ENCODE measurements at places on chromosomes 3 and 15. TPM values are rescaled to one million over a fixed set of nuclear protein-coding genes. Genes with fewer than 3 reads are reported as not detected.

DNA sequence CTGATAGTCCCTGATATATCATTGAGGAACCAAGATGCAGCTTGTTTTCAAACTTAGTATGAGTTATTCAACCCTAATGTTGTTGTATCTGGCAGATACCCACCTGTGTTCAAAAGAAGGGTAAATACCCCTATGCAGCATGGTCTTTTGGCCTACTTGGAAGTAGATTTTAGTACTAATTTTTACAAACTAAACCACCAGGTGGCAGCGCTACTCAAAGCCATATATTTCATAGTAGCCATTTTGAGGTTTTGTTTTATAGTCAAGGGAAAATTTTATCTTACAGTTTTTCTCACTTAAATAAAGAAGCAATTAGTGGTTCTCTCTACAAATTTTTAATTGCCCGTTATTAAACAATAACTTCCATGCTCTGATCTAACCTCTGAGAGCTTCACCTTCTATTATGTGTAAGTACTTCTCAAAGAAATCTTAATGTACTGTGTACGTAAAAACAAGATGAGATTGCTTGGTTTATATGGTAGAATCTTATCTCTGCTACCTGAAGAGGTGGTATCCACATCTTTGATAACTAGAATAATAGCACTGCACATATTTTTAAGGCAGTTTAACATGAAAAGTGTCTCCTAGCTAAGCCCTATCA lies 31.5 kb upstream of the MLF1 start:
- DNase-seq = peak; percentile 59

DNA sequence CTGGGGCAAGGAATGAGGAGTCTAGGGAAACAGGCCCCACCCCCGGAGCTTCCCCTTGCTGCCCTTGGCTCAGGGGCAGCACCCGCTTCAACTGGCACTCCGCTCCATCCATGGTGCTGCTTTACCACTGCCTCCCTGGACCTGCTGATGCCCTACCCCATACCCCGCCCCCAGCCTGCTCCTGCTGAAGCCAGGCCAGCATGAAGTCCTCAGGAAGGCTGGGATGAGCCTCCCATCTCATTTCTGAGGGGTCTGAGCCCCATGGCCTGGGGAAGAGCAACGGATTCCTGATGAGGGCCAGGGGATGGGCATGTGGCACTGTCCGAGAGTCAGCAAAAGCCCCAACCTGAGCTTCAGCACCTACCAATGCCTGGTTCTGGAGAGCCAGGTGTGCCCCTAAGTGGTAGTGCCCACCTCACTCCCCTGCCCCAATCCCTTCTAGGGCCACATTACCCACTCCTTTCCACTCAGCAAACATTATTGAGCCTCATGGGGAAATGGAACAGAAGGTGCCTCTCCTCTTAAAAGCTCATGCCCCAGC lies 21.0 kb downstream of the SEC61A1 start:
- no peak for DNase-seq

DNA sequence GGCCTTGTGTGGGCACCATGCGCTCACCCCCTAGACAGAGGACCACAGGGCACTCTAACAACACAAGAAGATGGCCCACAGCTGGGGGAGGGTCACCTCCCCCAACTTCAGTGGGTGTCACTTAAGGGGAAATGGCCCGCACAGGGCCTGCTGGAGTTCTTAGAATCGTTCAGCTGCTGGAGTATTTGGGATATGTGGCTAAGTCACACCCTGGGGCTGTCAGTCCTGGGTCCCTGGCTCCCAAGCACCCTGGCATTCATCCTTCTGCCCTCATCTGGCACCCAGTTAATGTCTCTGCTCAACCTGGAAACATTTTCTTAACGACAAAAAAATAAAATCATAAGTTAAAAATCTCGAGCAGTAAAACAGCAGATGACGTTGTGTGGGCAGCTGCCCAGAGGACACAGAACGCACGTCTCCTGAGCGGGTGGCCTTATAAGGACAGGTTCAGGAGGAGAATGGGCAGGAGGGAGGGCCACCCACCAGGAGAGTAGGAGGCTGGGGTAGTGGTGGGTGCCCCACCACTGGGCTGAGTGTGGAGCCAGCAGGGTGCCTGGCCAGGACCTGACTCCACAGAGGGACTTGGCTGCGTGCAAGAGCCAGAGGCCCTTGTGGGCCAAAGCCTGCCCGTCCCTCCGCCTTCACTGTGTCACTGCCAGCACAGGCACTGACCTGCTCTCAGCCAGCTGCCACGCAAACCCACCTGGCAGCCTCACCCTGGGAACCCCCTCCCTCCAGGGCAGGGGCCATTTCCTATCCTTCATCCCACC lies 11.5 kb downstream of the KBTBD13 start:
- no peak for DNase-seq

GRCh38 chr15:68023307-68024101 lies 30.6 kb upstream of the PIAS1 start:
- no peak for DNase-seq

GRCh38 chr3:33717616-33717865 lies 513 bp downstream of the CLASP2 start:
- peak; percentile 70 for DNase-seq

DNA sequence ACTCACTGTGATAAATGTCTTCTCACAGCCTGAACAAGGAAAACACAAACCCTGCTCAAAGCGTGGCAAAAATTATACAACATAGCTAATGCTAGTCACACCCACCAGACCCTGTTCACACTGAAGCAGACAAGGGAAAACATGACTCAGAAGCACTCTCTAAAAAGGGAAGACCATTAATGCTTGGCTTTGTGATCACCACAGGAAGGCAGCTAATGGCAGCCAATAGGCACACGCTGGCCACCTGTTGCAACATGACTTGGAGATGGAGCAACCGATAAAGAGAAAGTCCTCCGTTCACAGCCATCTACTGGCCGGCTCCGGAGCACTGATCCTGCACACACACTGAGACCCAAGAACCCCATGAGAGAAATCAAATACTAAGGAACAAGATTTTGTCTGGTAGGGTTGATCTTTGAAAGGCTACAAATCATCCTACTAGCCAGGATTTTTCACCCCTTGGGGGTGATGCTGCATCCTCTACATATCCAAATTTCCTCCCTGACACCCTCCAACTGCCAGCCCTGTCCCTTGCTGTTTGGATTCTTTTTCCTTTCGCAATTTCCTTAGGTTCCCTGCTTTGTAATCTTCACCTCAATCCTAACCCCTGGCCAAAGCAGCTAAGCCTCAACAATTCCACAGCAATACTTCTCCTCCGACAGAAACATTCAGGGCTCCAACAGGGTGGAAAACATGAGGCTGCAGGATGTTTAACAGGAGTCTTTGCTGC lies 3.2 kb downstream of the ZXDC start:
- peak; percentile 93 for DNase-seq

DNA sequence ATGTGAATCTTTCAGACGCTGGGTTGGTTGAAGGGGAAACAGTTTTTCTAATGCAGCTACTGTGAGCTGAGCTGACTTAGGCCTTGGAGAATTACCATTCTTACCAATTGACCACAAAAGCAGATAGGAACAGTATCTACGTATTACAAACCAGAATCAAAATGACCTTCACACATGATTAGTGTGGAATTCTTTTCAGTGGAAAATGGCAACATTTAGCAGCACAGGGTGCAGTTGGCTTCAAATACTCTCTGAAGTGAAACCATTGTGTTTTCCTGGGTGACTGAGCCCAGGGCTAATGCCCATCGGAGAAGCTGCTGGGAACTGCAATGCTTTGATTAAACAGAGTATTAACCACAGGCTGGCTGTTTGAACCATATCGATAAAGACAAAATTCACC lies 40.2 kb upstream of the GOLGA8J start:
- no peak for DNase-seq

GRCh38 chr3:126345641-126346460 lies 11.4 kb downstream of the KLF15 start:
- DNase-seq = no peak

DNA sequence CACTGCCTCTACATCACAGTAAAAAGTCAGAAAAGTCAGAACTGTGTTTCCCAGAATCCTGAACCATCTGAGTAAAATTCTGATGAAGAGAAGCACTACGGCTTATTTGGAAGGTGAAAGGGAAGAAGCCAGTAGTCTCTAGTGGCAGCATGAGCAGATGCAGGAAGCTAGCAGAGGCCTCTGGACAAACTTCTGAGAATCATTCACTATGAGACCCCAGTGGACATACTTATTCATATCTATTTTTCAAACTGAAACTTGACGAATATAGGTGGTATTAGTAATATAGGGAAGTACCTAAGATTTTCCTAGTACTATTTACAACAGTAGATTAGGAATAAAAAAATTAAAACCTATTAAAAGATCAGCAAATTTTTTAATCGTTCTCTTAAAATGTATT lies 272.8 kb upstream of the TTC14 start:
- DNase-seq = no peak

Gene FANCD2OS
- total RNA-seq = not detected

Gene TMEM40
- not detected for total RNA-seq

Gene COPS2
- total RNA-seq = 95.7 TPM

Measured in A673 (cell line).